ENCODE measurements at places on chromosomes 5 and 9.

DNA sequence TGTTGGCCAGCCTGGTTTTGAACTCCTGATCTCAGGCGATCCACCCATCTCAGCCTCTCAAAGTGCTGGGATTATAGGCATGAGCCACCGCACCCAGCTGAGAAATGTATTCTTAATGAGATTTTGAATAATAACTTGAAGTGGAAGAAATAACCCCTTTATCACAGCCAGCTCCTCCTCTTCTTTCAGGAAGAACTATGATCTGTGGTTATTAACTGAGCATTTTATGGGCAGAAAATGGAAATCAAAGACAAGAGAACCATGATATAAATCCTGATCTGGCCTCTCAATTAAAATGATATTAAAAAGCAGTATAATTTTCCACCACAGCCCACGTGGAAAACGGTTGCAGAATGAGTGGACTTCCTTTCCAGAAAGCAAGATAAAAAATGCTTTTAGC, 206.6 kb downstream of the PRELID2 start:
- DNase-seq = no peak

DNA sequence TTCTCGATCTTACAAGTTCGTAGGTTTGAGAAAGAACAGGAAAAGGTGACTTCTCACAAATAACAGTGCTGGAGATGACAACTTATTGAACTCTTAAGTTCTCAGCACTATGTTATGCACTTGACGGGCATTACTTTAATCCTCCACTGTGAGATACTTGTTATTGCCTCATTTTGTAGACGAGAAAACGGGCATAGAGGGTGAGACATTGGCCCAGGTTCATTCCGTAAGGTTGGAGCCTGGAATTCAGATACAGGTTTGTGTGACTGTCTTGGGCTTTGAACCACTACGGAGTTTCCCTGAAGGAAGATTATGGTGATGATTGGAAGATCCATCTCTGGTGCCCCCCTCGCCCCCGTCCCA, 657 bp downstream of the MAT2B start:
- no peak for DNase-seq

DNA sequence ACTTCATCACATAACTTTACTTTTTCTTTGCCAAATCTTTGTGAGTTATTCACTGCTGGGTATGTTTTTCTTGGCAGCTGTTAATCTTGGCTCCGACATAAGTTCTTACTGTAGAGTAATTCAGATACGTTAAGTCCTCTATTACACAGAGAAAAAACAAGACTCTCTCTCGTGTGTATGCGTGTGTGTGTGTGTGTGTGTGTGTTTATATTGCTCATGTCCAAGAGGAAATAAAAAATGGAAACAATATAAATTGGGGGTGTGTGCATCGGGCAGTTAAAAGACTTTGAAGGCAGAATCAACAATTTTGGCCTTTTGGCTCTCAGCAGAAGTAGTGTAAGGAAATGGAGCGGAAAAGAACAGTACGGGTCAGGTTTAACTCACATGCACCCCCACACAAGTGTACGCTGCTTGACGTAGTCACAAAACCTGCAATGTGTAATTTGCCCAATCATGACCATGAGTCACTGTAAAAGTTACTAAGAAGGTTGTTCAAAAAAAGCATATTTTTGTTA, 67.2 kb upstream of the IFNE start:
- no peak for DNase-seq

DNA sequence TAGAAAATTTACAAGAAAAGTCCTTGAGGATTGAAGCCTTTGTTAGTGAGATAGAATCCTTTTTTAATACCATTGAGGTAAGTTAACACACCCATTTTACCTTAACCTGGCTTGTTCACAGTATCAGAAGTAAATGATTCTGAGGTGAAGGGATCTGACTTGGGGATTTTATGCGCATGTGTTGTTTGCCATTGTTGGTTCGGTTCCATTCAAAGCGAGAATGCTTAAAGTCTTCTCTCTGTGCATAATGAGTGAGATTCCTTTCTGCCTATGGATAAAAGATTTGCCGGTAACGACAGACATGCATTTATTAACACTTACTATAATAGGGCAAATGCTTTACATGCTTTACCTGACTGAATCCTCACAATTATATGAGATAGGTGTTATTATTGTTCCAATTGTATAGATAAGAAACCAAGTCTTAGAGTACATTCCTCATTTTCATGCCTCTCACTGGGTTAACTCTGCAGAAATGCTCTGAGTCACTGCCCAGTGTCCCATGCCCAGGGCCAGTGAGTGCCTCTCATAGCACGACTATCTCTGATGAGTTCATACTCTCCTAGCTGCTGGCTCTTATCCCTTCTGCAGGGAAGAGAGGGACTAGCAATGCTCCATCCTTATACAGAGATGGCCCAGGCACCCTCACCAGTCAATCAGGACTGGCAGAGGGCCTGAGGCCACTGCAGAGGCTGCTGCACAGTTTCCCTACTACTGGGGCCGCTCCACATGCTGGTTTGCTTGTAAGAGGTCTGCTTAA, 54.4 kb downstream of the CMYA5 start:
- DNase-seq = no peak

- DNase-seq = peak; percentile 4
Observed at GRCh38 chr5:75049456-75050351, 2.7 kb downstream of the GCNT4 start.

- no peak for DNase-seq
Observed at GRCh38 chr5:72170101-72170500, 62.8 kb downstream of the MAP1B start.

GRCh38 chr9:117169089-117169621, 245.7 kb downstream of the ASTN2 start:
- no peak for DNase-seq

GRCh38 chr9:17578911-17579793, at the start of gene SH3GL2:
TSS of gene SH3GL2 (plus strand) at chr9:17579066.
- DNase-seq = no peak

DNA sequence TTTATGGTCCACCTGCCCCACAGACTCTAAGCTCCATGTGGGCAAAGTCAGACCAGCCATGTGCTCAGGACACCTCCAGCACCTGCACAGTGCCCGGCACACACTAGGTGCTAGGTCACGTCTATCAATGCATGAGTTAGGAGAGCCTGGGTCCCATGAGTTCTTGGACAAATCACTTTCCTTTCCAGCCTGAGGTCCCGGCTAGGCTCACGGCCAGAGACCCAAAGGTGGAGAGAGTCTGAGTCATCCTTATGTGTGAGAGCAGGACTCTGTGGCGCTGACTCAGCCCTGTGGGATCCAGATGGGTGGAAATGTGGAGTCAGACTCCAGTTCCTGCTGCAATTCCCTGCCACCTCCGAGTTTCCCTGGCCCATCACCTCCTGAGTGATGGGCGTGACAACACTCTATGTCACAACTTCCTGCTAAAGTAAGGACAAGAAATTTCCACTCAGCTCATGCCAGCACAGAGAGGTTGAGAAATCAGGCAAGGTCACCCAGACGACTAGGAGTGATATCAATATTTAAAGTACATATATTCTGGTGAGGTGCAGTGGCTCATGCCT, 2.5 kb upstream of the ST6GALNAC4 start:
- DNase-seq = no peak

DNA sequence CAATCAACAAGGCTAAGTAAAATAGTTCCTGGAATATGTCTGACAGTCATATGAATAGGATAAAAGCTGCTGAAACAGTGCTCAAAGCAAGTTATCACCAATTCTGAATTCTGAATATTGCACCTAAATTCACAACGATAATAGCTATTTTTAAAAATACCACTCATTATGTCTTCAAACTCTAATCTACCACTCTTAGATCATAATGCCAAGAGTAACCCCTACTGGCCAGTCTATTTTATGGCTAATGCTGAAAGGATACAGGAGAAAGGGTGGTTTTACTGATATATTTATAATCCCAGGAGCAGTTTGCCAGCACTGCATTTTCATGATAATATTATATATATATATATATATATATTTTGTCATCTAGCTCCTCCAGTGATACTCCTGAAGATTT, 232.8 kb downstream of the PDE4D start:
- no peak for DNase-seq

GRCh38 chr9:120137186-120137840, 442.7 kb downstream of the CDK5RAP2 start:
- no peak for DNase-seq
